ENCODE measurements at places on chromosomes 16 and 17.
A peak's percentile ranks its signal among the peaks of the same experiment; 100 is the strongest.

- DNase-seq = no peak
These were observed 66.4 kb downstream of the KPNA2 start for GRCh38 chr17:68101987-68102314.

DNA sequence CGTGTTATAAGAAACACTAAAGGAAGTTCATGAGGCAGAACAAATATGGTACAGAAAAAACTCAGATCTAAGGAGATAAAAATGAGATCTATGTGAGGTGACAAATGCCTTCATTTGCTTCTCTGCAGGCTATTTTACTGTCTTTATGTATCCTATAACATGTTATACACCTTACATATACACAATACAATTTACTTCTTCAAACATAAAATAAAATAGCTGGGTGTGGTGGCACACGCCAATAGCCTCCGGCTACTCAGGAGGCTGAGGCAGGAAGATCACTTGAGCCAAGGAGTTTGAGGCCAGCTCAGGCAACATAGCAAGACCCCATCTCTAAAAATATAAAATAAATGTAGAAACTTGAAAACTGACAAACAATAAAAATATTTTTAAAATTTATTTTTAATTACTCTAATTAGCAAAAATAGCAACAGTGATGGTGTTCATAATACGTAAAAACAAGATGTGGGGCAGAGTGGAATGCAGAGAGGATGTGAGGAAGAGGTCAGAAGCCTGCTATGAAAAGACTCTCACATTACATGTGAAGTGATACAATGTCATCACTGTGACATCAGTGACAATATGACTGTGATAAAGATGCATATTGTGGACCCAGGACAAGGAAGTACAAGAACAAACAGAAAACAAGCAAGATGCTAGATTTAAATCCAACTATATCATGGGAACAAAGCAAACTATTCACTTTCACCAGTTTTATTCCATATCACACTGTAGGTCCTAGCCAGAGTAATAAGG lies 31.0 kb downstream of the VPS53 start:
- no peak for DNase-seq

GRCh38 chr17:12252462-12252861 lies 231.8 kb downstream of the MAP2K4 start:
- no peak for DNase-seq

DNA sequence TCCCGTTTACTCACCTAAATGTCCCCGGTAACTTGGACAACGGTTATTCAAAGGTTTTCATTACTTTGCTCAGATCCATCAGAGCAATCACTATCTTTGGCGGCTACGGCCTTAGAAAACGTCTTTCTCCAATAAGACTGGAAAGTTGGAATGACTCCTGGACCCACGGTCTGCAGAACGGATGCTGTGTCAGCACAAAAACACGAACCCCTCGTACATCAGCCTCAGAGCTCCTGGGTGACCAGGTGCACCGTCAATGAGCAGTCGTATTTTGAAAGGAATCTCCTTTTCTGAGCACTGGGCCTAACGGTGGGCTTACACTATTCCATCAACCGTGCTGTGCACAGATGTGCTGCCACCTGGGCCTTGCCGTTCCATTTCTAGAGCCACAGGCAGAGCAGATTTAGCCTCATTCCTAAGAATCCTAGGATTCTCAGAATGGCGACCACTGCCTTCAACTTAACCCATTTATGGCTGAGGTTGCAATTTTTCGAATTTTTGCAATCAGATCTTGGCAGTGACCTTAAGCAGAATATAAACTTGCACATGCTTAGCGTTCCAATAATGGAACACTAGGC lies 110.8 kb upstream of the ZNF750 start:
- DNase-seq = peak; percentile 25

- no peak for DNase-seq
These were observed 149.1 kb downstream of the VPS53 start for GRCh38 chr17:565521-565920.

GRCh38 chr17:44830359-44831288 lies 537 bp upstream of the GJC1 start:
- DNase-seq = no peak

DNA sequence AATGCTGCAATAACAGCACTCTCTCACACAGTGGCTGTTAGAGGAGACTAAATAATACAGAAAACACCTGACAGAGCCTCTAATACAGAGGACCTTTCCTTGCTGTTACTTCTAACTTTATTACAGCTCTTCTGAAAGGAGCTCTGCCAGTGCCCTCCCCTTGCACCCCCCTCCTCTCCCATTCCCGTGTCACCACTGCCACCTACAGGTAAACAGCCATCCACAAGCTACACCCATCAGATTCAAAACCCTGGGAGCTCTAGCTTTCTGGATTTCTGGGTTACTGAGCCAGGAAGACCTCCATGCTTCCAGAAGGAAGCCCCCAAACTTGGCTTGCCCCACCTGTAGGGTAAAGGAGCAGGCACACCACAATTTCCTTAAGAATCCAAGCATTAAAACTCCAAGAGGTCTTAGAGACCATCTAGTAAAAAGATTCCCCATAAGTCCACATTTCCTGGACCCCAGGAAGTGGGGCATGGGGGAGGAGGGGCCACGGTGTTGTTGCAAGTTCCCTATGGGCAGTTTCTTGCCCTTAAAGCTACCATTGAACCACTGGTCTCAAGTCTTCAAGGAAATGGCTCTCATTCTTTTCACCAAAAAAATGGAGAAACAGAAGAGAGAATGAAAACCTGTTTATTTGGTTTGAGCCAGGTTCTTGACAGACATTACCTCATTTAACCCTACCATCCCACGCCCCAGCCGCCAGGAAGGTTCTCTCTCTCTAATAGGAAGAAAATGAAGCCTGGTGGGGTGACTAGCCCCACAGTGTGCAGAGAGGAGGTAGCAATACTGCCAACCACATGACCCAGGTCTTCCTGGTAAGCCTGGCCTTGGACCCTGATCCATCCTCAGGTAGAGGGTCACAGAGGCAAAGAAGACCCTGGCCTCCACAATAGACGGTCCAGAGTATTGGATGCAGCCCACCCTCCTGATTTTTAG lies 52.8 kb downstream of the TOM1L2 start:
- DNase-seq = peak; percentile 73

GRCh38 chr16:69188236-69188549 lies 1.2 kb downstream of the SNTB2 start:
- no peak for DNase-seq

DNA sequence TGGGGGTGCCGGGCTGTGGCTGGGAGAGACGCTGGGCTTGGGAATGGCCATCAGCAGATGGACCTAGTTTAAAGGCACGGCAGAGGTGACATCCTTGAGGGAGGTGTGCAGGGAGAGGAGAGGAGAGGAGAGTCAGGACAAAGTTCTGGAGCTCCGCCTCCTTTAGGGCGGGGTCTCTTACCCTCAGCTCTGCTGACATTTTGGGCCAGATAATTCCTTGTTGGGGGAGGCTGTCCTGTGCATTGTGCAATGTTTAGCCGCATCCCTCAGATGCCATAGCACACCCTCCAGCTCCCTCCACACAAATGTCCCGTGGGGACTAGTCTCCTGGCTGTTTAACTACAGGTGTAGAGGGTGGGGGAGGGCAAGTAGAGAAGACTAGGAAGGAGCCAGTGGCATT lies 48.3 kb downstream of the ARHGAP23 start:
- no peak for DNase-seq

DNA sequence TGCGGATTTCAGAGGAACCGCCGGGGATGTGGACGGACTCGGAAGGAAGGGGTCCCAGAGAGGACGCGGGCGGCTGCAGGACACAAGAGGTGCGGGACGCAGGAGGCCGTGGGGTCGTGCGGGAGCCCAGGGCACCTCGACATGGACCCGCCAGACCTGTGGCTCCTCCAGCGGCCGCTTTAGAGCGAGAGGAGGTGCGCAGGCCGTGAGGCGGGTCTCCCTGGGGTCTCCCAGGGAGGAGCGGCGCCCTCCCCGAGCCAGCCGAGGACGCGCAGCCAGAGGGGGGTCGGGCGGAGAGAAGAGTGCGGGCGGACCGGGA lies 6.8 kb upstream of the FLYWCH1 start:
- no peak for DNase-seq

DNA sequence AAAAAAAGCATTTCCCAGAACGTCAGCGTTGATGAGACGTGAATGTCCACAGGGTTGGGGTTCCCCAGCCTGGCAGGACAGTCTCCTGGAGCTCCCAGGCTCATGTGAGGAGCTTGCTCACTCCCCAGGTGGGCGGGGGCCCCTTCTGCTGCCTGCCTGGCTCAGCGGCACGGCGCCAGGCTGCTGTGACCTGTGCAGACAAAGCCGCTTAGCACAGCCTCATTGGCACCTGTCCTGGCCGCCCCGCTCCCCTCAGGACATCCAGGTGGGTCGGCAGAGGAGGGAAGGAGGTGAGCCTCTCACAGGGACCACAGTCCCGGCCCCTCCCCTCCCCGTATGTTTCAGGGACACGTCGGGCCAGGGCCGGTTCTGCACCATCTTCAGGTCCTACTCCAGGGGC lies 12.9 kb upstream of the WFIKKN1 start:
- no peak for DNase-seq

- DNase-seq = no peak
These were observed 15.0 kb downstream of the OR1F1 start for GRCh38 chr16:3202903-3203539.

GRCh38 chr17:80289616-80290015 lies 29.0 kb downstream of the RNF213 start:
- DNase-seq = no peak

GRCh38 chr16:15751940-15752339 lies 101.9 kb downstream of the NDE1 start:
- DNase-seq = no peak

GRCh38 chr17:39529455-39529854 lies 68.2 kb downstream of the CDK12 start:
- no peak for DNase-seq

GRCh38 chr17:35079547-35080423 lies 16.3 kb upstream of the RFFL start:
- no peak for DNase-seq

DNA sequence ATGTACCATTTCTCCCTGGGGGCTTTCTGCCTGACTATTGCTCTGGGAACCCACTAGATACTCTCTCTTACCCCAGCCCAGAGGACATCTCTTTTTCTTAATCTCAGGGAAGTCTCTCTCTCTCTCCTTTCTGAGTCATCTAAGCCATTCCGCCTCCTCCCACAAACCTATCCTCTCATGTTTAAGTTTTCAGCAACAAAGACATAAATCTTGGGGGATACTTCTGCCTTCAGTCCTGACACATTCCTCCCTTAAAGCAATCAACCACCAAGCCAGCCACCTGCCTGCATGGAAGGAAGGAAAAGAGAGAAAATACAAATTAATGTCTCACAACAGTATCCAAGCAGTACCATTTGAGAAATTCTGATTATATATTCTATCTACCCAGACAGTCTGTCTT lies 128.8 kb downstream of the HS3ST2 start:
- DNase-seq = no peak

DNA sequence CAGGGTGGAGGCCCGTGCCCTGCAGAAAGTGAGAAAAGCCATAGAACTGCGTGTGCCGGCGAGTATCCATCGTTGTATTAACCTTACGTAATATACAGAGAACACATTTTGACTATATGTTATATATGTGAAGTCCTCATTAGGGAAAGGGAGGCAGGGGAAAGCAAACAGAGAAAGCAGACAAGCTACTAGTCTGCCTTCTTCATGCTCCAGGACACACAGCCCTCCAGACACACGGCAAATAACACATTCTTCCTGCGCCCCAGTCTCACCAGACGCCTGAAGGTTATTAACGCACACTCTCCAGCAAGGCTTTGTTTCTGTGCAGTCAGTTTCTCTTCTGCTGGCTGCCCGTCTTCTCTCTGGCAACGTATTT lies 28.8 kb downstream of the PRDM7 start:
- no peak for DNase-seq

DNA sequence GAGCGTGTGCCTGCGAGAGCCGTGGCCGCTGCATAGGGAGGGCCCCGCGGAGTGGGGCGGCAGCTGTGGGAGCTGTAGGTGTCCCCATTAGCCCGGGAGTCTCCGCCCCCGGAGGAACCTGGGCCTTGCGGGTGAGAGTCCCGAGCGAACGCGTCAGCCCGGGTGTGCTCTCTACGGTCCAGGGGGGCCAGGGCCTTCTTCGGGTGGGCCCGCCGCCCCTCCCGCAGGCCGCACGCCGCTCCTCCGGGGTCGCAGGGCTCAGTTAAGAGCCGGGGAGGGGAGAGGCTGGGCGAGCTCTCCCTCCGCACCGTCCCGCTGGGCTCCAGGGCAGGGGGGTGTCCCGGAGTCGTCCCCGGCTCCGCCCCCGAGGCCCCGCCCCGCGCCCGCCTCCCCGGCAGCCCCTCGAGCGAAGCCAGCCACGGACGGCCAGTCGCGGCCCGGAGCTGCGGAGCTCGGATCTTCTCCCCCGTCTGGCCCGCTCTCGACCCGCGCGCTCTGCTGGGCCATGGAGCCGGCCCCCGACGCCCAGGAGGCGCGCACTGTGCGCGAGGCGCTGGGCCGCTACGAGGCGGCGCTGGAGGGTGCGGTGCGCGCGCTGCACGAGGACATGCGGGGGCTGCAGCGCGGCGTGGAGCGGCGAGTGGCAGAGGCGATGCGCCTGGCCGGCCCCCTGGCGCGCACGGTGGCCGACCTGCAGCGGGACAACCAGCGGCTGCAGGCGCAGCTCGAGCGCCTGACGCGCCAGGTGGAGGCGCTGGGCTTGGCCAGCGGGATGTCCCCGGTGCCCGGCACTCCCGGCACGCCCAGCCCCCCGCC lies at the start of gene SMTNL2:
TSS of gene SMTNL2 (plus strand) at position 429 of the 816 bp plus-strand sequence. CDS start at position 506, 77 bp downstream.
- DNase-seq = no peak

- DNase-seq = no peak
These were observed 6.9 kb upstream of the SLC7A6 start for GRCh38 chr16:68257251-68257905.

DNA sequence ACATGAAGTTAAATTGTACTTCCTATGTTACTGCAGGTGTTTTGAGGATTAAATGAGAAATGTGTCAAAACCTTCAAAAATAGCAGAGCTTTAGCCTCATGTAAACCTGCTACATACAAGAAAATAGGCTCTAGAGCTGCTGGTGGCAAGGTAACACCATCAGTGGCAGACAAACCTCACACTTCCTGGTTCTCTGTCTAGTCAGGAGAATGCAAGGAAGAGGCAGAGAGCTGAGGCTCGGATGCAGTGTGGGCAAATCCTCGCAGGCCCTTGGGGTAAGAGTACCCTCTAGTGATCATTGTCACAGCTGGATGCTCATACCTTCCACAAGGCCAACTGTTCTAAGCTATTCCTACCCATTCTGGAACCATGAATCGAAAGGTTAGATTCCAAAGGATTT lies 14.2 kb downstream of the CIAPIN1 start:
- no peak for DNase-seq

DNA sequence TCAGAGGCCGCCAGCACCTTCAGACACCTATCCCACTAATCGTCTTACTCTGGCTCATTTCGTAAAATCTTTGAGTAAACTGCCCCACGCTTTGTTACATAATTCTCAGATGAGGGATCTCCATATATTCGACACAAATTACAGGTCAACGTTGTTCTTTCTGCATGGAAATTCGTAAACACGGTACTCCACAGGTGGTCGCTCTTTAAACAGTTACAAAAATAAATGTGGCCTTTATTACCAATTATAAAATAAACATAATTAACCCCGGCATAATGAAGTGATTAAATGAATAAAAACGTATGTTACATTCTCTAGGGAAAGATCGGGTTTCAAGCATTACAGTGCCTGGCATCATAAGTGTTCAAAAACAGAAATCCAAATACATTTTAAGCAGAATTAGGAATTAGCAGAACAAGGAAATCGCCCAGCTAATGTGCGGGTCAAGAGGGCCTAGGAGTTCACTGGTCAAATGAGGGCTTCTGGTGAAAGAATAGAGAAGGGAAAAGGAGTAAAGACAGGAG lies 943 bp upstream of the PIP4K2B start:
- no peak for DNase-seq
